ENCODE measurements at places on chromosomes 11 and 22.

DNA sequence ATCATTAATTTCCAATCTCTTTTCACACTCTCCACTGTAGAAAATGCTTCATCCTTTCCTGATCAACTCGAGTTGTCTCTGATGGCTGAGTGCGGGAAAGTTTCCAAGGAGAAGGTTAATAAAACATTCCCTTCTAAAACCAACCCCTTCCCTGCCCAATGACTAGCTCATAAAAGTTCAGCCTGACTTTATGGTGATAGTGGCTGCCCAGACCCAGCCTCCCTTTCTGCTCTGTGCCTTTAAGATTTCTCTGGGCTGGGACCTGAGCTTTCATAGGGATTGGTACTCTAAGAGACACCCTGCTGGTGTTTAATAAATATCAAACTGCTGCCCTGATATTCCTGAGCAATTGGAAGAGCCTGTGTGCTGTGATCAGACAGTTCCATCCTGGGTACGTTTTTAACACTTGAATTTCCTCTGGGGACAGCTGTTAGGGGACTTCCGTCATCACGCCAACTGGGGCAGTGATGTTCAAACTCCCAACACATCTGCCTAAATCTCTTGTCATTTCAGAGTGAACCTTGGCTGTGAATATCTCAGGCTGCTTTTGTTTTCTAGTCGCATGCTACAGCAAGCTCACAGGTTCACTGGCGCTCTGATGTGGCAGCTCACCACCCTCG is 195.0 kb upstream of the KIRREL3 start:
- no peak for DNase-seq

GRCh38 chr11:19836666-19837065 is 124.0 kb downstream of the NAV2 start:
- no peak for DNase-seq

DNA sequence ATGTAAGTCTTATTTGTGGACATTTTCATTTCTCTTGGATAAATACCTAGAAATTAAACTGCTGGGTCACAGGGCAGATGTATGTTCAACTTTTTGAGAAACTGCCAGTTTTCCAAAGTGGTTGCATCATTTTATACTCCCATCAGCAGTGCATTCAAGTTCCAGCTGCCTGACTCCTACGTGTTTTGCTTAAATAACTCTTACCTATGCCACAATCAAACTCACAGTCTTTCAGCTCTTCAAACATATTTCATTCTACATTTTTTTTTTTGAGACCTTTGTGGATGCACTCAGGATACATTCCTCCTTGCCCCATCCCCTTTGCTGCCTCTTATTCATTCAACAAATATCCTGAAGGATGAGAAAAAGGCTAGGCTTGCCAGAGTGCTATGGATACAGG is 9.2 kb downstream of the TCF20 start:
- no peak for DNase-seq

GRCh38 chr11:20453657-20454316 is 66.3 kb downstream of the PRMT3 start:
- no peak for DNase-seq

- DNase-seq = no peak
Observed at GRCh38 chr22:29288837-29289236, 17.6 kb upstream of the GAS2L1 start.

DNA sequence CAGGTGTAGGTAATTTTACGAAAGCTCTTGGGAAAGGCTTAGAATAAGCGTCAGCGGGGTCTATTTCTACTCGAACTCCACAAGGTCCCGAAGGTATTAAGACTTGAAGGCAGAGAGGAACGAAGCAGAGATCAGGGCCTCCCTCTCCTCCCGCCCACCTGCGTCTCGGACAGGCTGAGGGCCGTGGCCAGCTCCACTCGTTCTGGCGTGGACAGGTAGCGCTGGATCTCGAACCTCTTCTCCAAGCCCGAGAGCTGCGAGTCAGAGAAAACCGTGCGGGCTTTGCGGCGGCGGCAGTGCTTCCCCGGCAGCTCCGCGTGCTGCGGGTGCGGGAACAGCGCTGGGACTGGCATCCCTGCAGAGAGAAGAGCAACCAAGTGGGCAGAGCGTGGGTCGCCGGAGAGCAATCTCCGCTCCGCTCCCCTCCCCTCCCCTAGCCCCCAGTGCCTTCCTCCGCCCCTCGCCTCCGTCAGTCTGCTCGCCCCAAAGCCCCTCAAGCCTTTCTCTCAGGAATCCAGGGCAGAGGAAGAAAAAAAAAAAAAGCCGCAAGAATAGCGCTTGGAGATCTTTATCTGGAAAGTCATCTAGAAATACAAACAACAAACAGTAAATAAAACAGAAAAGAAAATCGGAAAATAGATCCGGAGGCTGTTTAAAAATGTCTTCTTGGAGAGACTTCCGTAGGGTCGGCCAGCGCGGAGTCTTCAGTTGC is 2.4 kb downstream of the BSX start:
- DNase-seq = peak; percentile 38

GRCh38 chr11:116873381-116873780 is 36.0 kb upstream of the APOA1 start:
- no peak for DNase-seq

DNA sequence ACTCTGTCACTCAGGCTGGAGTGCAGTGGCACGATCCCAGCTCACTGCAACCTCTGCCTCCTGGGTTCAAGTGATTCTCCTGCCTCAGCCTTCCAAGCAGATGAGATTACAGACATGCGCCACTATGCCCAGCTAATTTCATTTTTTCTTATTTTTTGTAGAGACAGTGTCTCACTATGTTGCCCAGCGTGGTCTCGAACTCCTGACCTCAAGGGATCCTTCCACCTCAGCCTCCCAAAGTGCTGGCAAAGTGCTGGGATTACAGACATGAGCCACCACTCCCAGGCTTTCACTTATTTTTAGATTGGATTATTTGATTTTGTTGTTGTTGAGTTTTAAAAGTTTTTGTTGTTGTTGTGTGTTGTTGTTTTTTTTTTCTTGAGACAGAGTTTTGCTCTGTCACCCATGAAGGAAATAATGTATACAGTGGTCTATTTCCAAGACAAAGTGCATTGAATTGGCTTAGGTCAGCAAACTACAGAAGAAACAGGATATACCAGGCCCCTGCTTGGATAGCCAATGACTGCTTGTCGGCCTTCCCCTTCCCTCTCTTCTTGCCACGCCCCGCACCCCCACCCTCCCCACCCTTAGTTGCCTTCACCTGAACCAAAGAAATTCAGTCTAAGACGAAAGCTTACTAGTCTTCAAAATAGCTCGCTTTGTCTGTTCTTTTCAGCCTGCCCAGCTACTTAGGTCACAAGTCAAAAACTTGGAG is 91.8 kb upstream of the CLDN5 start:
- DNase-seq = no peak

DNA sequence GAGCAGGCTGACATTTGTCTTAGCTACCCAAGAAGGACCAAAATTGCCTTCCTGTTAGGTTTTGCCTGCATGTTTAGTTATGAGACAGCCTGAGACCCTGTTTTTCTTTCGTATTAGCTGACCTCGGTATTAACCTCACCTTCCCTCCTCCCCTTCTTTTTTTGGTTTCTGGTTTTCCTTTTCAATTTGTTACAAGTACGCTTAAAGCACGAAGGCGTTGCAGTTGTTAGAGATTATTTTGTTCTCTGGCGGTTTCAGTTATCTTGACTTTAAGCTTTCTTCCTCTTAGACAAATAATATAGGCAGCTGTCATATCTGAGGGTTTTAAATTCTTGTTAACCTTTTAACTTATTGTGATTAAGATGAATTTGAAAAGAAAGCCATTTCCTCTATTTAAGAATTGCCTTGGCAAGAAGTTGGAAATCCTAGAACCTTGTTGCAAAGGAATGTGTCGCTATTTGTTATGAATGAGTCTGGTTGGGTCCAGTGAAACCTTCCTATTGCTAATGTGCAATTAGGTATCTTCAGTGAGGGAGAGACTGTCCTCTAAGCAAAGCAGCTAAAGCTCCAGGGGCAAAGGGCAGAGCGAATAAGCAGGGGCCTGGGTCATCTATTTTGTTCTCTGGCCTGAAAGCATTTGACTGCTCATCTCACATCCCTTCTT is 45.7 kb downstream of the PACS1 start:
- DNase-seq = no peak

DNA sequence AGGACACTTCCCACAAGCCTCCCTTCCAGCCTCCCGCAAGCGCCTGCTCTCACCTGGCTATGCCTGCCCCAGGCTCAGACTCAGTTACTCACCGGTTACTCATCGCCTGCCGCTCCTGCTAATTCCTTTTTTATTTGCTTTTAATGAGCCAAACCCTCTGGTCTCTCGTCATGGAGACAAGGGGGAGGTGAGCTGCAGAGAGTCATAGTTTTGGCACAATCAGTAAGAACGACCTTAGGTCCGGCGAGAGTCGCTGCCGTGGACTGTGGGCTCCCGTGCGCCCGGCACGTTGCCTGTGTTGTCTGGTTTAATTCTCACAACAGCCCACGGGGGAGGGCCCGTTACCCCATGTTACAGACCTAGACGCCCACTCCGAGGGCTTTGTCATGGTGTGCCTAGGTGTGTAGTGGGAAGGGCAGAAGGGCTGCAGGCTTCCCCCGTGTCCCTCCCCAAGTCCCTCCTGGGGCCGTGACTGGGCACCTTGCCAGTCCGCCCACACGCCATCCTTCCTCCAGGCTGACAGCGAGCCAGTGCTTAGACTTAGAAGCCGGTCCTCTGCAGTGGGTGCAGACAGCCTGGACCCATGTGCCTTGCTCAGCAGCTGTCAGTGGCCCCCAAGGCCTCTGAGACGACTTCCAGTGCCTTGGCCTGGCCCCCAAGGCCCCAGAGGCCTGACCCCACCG is 42.2 kb downstream of the WNT7B start:
- no peak for DNase-seq

DNA sequence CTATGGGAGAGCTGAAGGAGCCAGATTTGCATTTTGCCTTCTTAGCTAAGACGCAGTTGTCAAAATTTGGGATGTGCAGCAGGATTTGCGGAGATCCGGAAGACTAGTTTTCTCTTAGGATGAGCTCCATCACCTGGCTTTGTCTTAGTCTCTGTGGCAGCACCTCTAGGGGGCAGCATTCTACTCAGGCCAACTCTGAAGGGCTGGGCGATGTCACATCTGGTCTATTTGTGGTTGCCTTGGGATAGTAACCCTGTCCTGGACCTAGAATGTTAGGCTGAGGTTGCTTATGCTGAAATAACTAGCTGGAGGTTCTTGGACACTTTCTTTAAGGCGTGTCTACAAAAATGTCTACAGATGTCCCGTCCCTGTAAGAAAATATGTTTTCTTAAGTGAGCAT is 116.2 kb downstream of the FAT3 start:
- peak; percentile 69 for DNase-seq

DNA sequence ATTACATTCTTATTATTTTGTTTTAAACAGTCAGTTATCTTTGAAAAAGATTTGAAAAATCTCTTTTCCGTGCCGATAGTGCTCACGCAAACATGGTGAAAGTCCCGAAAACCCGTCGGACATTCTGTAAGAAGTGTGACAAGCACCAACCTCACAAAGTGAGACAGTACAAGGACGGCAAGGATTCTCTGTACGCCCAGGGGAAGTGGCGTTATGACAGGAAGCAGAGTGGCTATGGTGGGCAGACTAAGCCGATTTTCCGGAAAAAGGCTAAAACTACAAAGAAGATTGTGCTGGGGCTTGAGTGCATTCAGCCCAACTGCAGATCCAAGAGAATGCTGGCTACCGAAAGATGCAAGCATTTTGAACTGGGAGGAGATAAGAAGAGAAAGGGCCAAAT is 28.7 kb upstream of the CTSD start:
- no peak for DNase-seq

GRCh38 chr11:13826505-13827278 is 135.8 kb upstream of the SPON1 start:
- no peak for DNase-seq

GRCh38 chr11:127109796-127110480 is 109.4 kb upstream of the KIRREL3 start:
- no peak for DNase-seq

- DNase-seq = peak; percentile 67
Observed at GRCh38 chr11:120985718-120986569, 38.0 kb upstream of the TBCEL start.

- no peak for DNase-seq
Observed at GRCh38 chr11:44178381-44178780, 82.9 kb downstream of the EXT2 start.

DNA sequence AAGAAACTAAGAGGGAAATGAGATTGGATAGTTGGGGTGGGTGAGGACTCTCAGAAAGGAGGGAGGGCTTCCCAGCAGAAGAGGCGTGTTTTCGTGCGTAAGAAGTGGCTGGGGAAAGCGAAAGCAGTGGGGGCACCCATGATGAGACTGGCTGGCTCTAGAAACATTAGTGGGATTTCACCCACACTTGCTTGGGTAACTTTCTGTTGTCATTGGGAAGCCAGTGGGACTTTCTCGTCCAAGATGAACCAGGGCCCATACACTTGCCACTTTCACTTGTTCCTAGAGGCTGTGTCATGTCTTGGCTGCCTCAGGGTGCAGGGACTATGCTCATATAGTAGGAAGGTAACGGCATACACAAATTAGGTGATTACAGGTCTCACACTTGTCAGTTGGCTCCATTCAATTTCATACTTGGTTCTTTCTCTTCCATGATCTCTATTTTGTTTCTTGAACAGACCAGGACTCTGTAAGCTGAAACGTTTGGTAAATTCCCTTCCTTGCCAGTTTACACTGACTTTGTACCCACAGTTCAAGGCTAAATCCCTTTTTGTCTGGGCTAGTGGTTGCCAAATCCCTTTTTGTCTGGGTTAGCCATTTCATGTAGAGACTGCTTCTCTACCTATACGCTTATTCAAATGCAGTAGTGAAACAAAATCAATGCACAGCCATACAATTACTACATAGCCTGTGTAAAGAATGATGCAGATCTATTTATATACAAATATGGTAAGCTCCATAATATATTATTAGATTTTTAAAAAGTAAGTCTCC is 42.0 kb upstream of the CXCR5 start:
- DNase-seq = no peak

DNA sequence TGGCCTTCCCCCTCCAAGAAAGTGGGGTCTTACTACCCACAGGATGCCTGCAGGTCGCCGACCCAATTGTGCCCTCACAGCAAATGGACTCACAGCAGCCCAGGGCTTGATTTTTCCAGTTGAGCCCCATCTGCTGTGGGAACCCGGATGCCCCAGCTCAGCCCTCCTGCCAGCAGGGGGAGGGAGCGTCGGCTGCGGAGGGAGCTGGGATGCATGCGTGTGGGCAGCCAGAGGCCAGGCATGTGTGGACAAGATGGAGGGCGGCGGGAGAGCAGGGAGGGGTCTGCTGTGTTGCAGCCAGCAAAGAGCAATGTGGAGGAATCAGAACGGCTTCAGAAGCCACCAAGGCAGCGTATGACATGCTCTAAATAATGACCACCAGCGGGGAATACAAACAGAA is 41.0 kb upstream of the EIF3D start:
- DNase-seq = peak; percentile 74

- no peak for DNase-seq
Observed at GRCh38 chr11:64206457-64207255, at the start of gene FERMT3. TSS of gene FERMT3 (plus strand) at chr11:64206721. CDS start at chr11:64207365, 644 bp downstream.

GRCh38 chr11:115766561-115766960 is 262.3 kb upstream of the CADM1 start:
- no peak for DNase-seq

GRCh38 chr22:17980638-17981051 is 43.7 kb downstream of the MICAL3 start:
- DNase-seq = no peak

DNA sequence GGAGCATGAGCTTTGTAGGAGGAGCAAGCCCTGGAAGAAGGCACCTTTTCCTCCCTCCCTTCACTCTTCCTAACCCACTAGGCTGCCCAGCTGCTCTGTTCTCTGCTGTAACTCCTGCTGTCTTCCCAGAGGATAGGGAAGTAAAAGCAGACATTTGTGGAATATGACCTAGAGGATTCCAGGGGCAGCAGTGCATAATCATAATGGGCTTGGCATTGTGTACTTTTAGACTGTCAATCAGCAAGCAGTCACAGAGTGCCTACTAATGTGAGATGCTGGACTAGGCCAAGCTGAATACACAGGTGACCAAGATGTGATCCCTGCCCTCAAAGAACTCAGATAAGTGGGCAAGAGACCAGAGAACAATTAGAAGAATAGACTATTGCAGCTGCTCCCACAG is 133.0 kb downstream of the NAV2 start:
- DNase-seq = no peak
